ENCODE measurements at places on chromosomes 5 and 9.

DNA sequence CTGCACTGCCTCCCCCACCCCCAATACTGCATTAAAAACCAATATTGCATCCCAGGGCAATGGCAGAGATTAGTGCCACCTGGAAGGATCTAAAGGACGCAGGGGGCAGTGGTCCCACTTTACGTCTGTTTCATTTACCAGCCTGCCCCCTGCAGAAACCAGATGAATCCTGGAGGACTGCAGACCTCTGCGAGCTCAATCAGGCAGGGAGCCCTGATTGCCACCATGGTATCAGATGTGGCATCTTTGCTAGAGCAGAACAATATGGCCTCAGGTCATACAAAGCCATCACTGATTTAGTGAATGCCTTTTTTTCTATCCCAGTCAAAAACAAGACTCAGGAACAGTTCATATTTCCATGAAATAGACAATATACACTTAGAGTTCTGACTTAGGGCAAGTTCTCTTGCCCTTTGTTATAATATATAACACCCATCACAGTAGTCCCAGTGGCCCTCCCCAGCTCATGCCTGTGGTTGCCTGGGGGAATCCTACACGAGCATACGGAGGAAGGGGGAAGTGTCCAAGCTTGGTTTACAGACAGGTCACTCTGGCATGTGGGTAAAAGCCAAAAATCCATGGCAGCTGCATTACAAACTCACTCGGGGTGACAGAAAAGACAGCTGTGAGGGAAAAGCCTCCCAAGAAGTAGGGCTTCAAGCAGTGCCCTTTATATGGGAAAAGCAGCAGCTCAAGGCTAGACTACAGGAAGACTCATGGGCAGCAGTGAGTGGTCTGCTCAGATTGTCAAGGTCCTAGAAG, 85.1 kb downstream of the MED27 start:
- DNase-seq = no peak

- DNase-seq = no peak
These were observed 4.3 kb downstream of the PRRC2B start for GRCh38 chr9:131398204-131398603.

- no peak for DNase-seq
These were observed 82.7 kb downstream of the SFXN1 start for GRCh38 chr5:175561085-175561484.

GRCh38 chr5:132256086-132256782, 1.3 kb upstream of the PDLIM4 start:
- DNase-seq = no peak

- DNase-seq = no peak
These were observed 19.0 kb upstream of the LPCAT1 start for GRCh38 chr5:1542781-1543180.

- no peak for DNase-seq
These were observed 38.4 kb upstream of the SUSD3 start for GRCh38 chr9:93020151-93020550.

DNA sequence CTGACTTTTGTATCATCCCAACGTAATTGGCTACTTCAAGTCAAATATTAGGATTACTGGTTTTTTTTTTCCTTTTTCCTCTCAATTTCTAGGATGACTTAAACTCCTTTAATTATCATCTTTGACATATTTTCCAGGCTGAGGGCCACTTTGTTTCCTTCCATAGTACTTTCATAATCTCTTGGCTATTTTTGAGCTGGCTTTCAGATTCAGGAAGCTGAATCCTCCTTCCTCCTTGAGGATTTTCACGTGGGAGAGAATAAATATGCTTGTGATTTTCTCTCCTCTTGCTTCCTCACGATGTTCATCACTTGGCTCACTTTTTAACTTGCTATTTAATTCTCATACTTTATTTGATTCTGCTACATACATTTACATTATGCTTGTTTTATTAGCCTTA, 88.1 kb downstream of the ITGA1 start:
- no peak for DNase-seq

Measured in stimulated activated CD8-positive, alpha-beta memory T cell treated with anti-CD3 and anti-CD28 coated beads, Interleukin-15, amount 100 ng/mL, for 24 hours (primary cell).